ENCODE measurements at places on chromosomes 7 and 10. TPM values are rescaled to one million over a fixed set of nuclear protein-coding genes. Genes with fewer than 3 reads are reported as not detected.

DNA sequence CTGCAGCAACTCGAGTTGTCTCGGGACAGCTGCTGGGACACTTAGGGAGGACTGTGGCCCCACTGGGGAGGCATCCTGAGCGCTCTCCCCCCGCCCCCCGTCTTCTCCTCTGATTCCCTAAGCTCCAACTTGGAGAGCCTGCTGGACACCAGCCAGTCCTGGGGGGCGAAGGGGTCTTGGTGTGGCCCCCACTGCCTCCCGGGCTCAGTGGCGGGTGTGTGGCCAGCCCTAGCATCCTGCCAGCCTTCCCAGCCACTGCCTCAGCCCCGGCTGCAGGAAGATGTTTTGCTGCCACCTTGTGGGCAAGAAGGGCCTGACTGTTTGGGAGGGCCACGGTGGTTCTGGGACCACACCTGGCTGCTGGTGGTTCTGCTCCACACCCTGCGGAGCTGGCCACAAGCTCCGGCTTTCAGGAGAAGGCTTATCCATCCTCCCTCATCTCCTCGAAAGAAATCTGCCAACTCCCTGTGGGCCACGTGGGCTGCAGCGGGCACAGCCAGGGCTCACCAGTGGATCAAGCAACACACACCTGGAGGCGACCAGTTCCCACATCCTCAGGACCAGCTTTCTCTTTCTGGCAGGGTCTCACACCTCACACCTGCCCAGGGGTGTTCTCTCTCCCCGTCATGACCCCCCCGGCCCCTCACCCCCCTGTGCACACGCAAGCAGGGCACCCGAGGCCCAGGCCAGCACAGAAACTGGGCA is 24.8 kb downstream of the AGAP3 start:
- DNase-seq = peak; percentile 86

- no peak for DNase-seq
Measured at GRCh38 chr7:27605689-27606269, 56.9 kb downstream of the HIBADH start.

- DNase-seq = no peak
Measured at GRCh38 chr10:129861776-129862531, 102.1 kb downstream of the EBF3 start.

- DNase-seq = no peak
Measured at GRCh38 chr10:28632584-28632945, 44.8 kb upstream of the BAMBI start.

GRCh38 chr10:13720699-13721098 is 133.9 kb downstream of the PRPF18 start:
- no peak for DNase-seq

DNA sequence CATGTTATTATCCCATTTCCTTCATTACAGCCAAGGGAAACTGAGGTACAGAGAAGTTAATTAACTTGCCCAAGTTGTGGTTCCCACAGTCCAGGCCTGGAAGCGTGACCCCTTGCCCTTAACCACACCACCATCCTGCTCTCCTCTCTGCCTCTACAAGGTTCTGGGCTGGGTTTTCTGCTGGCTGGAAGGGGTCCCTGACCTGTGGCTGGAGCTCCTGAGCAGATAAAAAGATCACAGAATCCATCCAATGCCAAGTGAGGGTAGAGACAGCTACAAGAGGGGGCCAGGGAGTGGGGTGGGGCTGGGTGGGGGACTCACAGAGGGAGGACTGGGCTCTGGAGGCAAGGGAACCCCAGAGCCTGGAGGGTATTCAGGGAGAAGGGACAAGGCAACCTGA is 9.7 kb downstream of the ASB10 start:
- DNase-seq = no peak

DNA sequence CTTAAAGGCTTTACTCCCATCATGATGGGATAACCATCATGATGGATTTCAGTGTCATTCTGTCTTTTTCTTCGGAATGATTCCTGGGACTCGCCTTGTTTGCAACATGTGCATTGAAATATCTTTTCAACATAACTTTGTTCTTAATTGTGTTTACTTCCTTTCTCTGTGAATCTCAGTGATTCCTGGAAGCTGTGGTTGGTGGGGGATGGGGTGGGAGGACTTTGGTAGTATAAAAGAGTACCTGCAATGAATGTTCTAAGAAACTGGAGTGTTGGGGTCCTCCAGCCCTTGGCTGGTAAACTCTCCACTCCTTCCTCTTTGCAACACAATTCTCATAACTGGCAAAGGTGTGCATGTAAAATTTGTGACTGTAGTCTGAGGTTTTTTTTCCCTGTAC is 11.5 kb upstream of the SH2D4B start:
- no peak for DNase-seq

The ATOH7 gene
- not detected for total RNA-seq

The LRRC17 gene
- 2.2 TPM for total RNA-seq

The CXCL12 gene
- total RNA-seq = 52.3 TPM
